Activated CD4-positive, alpha-beta T cell treated with anti-CD3 and anti-CD28 coated beads, Interleukin-2, amount 50 U/mL, for 24 hours (primary cell): ENCODE measurements at places on chromosomes 1 and 21.
A peak's percentile ranks its signal among the peaks of the same experiment; 100 is the strongest.

- DNase-seq = no peak
Measured at GRCh38 chr1:117093091-117093534, 28.4 kb downstream of the TRIM45 start.

- no peak for DNase-seq
Measured at GRCh38 chr1:206963119-206963712, 7.0 kb downstream of the FCAMR start.

- DNase-seq = no peak
Measured at GRCh38 chr1:98210064-98210463, 289.2 kb upstream of the DPYD start.

GRCh38 chr1:241125286-241125685, 231.7 kb downstream of the RGS7 start:
- DNase-seq = no peak

DNA sequence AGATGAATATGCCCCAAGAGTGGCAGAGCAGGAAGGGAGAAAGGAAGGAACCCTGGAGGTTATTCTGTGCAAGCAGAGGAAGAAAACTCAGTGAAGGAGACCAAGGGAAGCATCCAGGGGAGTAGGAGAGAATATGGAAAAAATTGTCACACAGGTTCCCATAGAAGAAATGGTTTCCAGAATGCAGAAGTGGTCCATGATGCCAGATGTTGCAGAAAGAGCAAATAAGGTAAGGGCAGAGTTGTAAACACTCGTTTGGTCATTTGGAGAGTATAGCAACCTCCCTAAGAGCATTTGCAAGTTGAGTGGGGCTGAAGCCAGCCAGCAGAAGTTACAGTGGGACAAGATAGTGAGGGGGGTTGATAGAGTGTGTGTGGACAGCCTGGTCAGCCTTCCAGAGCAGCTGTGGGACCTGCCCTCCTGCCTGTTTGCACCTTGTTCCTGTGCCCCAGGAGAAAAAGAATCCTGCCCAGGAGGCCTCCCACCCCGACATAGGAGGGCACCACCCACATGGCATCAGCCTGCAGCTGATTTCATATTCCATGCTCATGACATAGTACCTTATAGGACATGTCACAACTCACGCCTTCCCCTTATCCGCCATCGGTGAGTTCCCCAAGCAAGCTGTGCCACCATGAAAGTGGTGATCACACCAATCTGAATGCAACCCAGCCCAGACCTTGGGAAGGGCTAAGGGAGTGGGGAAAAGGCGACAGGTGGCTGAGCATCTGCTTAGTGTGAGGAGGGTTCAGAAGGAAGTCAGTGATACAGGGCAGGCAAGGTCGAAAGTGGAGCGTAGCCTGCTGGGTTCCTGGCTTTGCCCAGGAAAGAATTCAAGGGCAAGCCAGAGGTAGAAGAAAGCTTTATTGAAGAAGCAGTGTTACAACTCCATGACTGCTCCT, 8.2 kb upstream of the NEK2 start:
- no peak for DNase-seq

- peak; percentile 33 for DNase-seq
Measured at GRCh38 chr1:53014791-53015507, 47.1 kb upstream of the PODN start.

- DNase-seq = no peak
Measured at GRCh38 chr21:24844671-24845070, 762.6 kb downstream of the MRPL39 start.

DNA sequence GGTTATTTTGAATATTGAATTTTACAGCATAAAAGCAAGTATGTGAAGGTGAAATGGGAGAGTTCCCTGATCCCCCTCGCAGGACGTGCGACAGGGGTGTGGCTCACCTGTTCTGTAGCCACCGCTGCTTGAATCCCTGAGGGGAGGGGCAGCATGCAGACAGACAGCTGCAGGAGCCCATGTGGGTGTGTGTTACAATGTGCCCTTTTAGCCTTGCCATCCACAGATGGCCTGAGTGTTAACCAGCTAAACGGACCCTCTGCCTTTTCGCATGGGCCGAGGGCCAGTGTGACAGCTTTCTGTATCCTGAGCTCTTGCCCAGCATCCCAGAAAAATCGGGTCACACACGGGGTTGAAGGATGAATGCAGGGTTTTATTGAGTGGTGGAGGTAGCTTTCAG, 43.3 kb downstream of the JAM2 start:
- no peak for DNase-seq

DNA sequence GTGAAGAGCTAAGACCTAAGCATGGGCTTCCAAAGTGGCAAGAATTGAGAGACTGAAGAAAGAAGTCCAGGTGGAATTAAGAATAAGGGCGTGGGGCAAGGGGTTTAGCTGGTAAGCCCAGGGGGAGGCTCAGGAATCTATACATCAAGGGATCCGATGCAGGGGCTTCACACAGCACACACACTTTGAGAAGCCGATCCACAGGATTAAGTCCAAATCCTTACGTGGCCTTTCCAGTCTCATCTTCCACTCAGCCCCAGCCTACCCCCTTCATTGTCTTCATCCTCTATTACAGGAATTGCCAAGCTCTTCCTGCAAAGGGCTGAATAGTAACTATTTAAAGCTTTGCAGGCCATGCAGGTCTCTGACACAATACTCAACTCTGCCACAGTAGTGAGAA, 101.3 kb downstream of the TGFBR3 start:
- no peak for DNase-seq
